ENCODE measurements at places on chromosomes 7 and 10.

DNA sequence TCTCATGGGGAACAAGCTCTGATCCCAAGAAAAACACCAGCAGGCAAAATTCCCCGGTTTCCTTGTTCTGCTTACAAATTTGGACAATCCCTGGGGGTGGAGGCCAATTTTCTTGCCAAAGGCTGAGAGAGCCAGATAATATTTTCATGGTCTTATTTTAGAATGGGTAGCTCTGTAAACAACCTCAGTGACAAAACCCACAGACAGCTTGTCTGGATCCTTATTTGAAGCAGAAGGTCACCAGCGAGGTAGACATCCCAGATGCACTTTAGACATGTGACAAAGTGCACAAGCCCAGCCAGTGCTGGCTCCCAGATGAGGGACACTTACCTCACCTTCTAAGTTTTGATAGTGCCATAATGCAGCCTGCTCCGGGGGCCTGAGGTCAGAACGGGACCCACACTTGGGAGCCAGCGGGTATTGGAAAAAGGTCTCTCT lies 102.6 kb upstream of the DDC start:
- no peak for DNase-seq

GRCh38 chr10:92848441-92849233 lies at the start of gene EXOC6:
TSS of gene EXOC6 (plus strand) at chr10:92848520. CDS start at chr10:92848534, 14 bp downstream.
- DNase-seq, result peak; percentile 77

GRCh38 chr7:149216402-149216801 lies 21.1 kb downstream of the ZNF282 start:
- DNase-seq, result no peak

- no peak for DNase-seq
Measured at GRCh38 chr7:27995228-27995627, 185.4 kb downstream of the JAZF1 start.

- DNase-seq, result no peak
Measured at GRCh38 chr10:108450280-108450679, 1285.8 kb upstream of the SORCS1 start.

DNA sequence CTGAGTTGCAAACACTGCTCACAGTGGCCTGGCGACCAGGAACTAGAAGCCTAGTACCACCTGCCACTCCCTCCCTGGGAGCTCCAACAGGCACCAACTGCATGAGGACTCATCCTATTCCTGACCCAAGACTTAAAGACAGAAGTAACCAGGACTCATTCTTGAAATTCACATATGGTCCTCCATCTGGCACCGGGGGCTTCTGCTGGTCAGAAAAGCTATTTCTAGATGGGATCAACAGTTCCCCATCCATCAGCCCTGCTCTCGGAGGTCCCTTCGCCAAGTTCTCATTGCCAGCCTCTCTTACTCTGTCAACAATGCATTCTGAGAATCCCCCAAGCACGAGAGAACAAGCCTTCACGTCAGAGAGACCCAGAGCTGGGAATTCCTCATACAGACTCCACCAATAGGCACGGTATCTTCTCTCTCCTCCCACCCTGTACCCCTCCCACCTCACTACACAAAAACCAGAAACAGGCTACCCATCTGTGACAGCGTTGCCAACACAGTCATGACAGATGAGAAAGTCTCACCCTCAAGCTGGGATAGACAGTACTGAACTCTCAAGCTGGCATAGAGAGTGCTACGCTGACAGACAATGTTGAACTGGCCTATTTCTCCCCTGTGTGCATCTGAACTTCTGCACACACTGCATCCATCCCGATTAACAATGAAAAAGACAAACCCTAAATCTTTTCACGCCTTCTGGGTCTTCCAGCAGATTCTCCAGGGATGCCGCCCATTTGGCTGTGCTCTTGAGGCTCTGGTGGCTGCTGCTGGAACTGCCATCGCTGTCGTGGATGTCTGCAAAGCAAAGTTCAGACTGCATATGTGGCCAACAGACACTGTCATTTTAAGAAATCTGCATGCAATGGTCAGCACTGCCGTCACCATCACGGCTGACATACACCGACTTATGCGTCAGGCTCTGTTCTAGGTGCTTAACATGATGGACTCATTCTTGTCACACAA lies 15.6 kb downstream of the RGS10 start:
- peak; percentile 71 for DNase-seq

DNA sequence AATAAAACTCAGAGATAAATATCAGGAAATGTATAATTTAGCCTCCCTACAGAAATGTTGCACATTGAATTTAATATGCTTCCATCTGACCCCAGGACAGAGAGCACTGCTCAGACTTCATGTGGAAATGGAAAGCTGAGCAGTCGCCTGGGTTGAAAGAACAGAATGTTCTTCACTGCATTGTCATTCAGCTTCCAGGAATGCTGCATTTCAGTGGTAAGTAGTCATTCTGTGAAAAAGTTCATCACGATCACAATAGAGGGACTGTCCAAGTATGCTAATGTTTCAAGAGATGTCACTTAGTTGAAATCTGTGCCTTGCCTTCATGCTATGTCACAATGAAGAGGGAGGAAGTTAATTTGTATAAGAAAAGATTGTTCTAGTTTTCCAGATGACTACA lies 147.3 kb downstream of the NRCAM start:
- DNase-seq, result no peak

DNA sequence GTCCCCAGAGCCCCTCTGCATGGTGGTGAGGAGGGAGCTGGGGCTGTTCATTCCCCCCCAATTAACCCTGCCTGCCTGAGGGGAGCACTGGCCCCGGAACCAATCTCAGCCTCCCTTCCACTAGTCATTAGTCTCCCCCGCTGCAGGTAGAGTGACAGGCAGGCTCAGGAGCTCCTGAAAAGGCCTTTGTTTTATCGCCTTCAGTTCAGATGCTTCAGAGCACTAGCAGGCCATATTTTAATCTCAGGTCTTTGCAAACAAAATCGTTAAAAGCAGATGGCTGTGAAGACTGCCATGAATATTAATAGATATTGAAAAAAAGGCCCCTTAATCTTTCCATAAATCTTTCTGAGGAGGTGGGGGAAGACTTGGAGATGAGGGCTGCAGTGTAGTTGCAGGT lies 250.7 kb downstream of the RPS24 start:
- no peak for DNase-seq

DNA sequence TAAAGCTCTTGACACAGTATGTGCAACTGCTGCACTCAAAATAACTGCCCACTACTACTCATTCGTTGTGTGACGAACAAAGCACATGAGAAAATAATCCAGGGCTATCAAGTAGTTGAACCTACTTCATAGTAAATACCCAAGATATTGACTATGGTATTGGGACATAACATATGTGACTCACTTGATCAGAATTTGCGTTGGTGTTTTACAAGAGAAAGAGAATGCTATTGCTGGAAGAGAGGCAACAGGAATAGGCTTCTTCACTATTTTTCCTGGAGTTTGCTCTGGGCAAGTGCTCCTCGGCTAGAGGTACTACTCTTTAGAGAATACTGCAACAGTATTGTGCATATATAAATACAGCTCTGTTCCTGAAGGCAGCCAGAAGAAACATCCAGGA lies 2.5 kb downstream of the DGKB start:
- no peak for DNase-seq

GRCh38 chr10:16799621-16800020 lies 17.6 kb downstream of the RSU1 start:
- no peak for DNase-seq

GRCh38 chr10:102657984-102658724 lies 13.9 kb downstream of the TRIM8 start:
- no peak for DNase-seq

DNA sequence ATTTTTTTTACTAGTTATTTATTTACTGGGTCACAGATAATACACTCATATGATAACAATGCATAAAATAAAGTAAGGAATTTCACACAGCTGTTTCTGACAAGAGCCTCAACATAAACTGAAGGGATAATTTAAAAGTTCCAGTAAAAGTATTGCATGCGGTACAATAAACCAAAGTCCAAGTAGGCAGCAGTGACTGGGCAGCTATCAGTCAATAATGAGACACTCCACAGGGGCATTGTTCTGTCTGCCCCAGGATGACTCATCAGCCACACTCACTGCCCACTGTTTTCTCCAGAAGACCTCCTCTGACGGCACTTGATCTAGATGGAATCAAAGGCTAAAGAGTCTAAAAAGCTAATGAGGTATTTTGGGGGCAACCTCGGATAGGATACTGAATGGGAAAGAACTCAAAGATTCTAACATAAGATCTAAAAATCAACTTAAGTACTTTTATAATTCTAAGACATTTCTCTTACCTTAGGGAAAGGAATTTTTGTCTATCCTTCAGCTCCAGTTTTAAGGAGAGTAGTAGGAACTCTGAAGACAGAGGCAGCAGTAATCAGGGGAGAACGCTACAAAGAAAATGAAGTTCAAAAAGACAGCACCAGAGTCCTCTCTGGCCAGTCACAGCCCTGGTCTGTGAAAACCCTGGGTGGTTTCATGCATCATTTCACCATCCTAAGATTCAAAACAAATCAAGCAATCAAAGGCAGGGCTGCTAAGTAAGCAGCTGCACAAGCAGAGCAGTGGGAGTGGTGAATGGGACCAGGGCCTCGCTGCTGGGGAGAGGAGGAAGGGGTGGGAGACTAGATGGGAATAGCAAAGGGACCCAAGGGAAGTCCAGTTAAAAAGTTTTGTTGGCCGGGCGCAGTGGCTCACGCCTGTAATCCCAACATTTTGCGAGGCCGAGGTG lies 175.1 kb downstream of the AVL9 start:
- no peak for DNase-seq

DNA sequence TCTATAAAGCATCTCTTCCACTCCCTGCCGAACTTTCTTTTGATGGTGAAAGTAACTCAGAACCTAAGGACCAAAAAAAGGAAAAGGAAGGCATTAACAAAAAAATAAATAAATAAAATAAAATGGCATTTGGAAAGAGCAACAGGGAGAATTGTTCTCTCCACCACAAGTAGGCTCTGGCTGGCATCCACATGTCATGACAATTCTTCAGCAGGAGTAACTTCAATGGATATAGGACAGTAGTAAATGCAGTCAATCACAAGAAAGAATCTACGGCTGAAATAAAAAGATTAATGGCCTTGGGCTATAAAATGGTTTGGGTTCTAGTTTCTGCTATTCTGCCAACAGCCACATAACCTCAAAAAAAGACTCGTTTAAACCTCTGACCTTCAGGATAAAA lies 23.9 kb downstream of the NCAPG2 start:
- no peak for DNase-seq

- DNase-seq, result no peak
Measured at GRCh38 chr10:84054743-84055142, 84.6 kb upstream of the GHITM start.

- no peak for DNase-seq
Measured at GRCh38 chr10:78959924-78960285, 108.9 kb upstream of the ZMIZ1 start.

DNA sequence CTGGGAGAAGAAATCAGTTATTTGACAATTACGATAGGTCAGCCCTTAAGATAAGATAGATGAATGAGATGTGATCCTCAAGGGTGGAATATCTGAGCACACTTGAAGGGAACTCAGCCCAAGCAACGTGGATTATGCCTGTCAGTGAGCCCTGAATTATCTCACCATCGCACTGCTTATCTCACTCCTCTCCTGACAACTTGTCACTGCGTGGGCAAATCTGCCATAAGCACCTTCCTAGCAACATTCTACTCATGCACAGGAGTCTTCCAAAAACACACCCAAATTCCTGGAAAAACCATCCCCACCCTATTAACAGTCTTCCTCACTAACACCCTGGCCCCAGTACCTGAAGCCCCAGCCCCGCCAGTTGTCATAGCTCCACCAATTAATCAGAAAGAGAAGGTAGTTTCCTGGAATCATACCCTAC lies 46.5 kb upstream of the IL6 start:
- DNase-seq, result no peak

GRCh38 chr7:65809982-65810288 lies 62.9 kb upstream of the VKORC1L1 start:
- DNase-seq, result no peak

- peak; percentile 53 for DNase-seq
Measured at GRCh38 chr10:55500931-55501559, 700.0 kb upstream of the PCDH15 start.

DNA sequence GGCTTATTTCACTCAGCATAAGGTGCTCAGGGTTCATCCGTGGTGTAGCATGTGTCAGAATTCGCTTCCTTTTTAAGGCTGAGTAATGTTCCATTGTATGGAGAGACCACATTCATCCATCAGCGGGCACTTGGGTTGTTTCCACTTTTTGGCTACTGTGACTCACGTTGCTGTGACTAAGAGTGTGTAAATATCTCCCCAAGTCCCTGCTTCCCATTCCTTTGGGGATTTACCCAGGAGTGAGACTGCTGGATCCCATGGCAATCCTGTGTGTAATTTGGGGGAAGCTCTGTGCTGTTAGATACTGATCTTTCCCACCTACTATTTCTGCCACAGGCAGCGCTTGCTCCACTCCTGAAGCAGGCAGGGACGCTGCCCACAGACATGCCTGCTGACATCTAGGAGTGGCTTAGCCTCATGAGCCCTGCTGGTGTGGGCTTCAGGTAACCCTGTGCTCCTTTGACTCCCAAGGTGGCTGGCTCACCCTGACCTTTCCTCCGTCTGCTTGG lies 346.0 kb downstream of the FRMD4A start:
- DNase-seq, result no peak

- no peak for DNase-seq
Measured at GRCh38 chr10:8454357-8454756, 399.9 kb downstream of the GATA3 start.

Data from glutamatergic neuron (in vitro differentiated cells).